ENCODE measurements at places on chromosomes 7 and 10. TPM values are rescaled to one million over a fixed set of nuclear protein-coding genes. Genes with fewer than 3 reads are reported as not detected.
A peak's percentile ranks its signal among the peaks of the same experiment; 100 is the strongest.

GRCh38 chr7:1964913-1965578 is 267.7 kb downstream of the MAD1L1 start:
- no peak for DNase-seq

DNA sequence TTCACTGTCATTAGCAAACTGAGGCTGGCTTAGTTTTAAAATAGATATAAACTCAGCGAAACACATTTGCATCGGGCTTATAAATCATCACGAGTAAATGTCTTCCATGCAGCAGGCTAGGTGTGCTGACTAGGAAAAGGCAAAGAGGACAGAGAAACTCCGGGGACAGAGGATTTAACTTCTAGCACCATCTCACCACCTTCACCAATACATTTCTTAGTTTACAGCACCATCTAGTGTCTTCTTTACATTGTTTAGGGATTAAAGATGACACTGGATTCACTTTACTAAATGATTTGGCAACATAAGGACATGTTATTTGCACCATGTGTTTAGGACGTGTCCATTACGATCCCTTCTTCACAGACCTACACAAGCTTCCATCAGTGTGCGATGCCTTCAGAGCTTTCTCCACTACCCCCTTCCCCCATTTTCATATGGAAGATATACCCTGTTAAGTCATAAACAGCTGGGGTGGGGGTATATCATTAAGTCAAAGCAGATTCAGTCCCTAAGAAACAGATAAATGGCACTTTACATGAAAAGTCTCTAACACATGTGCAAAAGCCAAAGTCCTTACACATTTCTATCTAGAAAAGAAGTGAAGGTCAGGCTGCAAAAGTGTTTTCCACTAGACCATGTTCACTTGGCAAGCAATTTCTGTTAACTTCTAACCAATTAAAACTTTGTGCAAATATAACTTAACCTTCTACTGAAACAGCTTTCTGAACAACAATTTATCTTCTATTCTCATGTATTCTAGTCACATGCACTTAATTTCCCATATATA is 103.3 kb downstream of the GRB10 start:
- no peak for DNase-seq

DNA sequence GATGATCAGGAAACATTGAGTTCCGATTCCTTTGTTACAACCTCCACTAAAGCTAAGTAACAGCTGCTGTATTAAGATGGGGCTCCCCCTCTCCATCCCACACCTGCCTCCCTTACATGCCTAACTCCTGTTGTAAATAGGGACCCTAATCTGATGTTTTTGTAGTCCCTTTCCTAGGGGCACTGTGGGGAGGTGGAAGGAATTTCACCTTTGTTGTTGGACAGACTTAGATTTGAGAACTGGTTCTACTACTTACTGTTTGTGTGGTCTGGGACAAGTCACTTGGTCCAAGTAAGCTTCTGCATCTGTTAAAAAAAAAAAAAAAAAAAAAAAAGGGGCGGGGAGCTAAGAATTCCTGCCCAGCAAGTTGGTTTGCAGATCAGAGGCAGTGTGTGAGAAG is 42.6 kb downstream of the KIAA1217 start:
- no peak for DNase-seq

DNA sequence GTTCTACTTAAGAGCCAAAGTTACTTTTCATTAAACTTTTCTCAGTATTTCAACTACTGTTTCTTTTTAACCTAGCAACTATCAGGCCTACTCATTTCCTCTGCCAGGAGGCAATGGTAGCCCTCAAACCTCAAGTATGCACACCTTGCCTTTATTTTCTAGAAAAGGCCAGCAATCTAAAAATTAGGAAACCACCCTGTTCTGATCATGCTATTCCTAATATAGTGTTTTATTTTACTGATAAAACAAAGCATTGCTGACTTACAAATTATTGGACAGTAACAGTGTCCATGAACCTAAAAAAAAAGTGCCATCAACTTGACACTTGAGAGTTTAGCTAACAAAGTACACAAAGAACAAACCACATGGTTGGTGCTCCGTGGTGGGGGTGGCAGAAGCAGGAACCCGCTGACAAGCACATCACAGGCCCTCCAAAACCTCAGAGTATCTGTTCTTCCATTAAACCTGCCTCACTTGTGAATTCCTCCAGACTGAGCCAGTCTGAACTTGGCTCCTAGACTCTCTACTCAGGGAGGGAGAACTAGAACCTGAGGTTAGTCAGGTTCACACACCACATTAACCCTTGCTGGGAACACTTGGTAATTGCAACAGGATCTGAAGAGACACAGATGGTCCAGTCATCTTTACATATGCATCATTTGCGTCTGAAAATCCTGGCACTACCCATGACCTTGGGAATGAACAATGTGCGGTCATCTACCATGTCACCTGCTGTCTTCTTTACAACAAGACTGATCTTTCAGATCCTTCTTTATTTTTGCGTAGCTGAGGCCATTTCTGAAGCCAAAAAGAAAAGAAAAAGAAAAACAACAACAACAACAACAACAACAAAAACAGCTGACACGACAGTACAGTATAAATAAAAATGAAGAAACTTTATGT is 31.9 kb downstream of the PIP4K2A start:
- no peak for DNase-seq

DNA sequence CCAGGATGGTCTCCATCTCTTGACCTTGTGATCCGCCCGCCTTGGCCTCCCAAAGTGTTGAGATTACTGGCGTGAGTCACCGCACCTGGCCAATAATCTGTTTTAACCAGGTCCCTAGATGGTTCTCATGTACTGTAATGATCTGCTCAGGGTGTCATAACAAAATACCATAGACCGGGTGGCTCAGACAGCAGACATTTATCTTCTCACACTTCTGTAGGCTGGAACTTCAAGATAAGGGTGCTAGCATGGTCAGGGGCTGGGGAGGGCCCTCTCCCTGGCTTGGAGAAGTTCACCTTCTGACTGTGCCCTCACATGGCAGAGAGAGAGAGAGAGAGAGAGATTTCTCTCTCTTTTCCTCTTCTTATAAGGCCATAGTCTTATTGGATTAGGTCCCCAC is 279.4 kb upstream of the LYZL1 start:
- no peak for DNase-seq

DNA sequence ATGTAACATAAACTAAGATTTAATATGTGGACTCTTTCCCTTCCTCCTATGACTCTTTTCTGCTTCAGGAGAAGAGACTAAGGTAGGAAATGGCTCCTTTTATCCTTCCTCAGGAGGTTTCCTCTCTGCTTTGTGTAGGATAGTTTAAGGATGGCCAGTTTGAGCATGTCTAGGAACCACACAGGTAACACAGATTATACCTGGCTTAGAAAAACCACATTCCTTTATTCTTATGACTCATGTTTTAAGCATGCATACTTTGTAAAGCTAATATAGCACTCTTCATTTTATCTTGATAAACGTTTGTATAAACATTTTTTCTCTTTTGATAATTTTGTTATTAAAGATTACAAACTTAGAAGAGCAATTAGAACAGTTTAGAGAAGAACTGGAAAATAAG is 57.8 kb downstream of the CYP51A1 start:
- DNase-seq: peak; percentile 25

GRCh38 chr7:6443372-6443941 is 4.3 kb downstream of the DAGLB start:
- DNase-seq: no peak

DNA sequence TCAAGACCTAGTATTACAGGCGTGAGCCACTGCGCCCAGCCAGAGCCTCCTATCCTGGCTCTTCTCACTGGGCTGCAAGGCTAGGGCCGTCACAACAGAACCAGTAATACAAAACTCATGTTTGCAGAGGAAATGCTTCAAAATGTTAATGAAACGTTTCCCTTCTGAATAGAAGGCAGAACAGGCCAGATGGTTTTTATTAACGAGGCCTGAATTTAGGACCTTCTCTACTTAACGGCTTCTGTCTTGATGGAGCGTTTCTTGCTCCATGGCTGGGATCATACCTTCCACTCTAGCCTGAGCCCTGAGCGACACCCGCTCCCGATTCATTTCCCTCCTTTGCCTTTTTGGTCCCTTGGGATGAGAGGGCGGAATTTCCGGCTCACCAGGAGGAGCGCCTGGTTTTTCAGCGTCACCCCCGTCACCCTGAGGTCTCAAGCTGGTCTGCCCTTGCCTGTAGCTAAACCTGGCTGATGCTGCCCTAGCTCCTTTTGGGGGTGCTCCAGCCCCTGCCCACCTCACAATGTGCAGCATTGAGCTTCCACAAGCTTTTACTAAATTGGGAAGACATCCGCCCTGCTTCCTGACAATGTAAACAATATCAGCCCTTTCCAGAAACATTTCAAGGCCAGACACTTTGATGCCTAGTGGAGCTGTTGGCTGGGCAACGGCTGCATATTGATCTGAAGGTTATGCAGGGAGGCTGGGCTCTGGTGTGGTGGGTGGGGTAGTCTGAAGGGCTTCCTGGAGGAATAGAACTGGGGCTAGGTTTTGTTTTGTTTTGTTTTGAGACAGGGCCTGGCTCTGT is 5.2 kb downstream of the CLIP2 start:
- no peak for DNase-seq

- DNase-seq: no peak
These were observed 67.0 kb upstream of the INPP5A start for GRCh38 chr10:132470410-132471124.

DNA sequence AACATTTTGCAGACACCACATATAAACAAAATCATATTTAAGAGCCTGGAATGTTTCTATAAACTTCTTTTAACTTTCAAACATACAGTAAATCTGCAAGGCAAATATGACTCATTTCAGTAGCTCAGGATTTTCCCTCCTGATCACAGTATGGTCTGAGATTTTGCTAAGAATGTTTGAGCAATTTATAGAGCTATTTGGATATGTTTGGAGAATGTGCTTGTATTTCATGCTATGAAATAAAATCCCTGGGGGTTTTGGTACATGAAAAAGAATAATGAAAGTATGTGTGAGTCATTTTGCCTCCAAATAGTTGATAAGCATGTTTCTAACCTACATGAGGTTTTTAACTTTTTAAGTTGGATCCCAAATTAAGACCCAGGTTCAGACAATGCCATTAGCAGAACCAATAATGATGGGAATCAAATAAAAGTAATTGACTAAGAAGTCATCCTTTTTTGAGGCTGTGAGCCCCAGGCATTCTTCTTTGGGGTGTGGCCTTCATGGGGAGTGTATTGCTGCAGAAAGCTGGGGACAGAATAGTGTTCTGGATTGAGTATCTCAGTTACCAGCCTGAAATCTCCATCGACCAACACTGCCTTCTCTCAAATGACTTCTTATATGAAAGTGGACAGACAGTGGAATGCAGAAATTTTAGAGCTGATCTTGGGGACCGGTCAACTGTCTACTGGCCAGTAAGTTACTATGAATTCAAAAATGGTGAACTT is 66.1 kb upstream of the AGBL3 start:
- no peak for DNase-seq

DNA sequence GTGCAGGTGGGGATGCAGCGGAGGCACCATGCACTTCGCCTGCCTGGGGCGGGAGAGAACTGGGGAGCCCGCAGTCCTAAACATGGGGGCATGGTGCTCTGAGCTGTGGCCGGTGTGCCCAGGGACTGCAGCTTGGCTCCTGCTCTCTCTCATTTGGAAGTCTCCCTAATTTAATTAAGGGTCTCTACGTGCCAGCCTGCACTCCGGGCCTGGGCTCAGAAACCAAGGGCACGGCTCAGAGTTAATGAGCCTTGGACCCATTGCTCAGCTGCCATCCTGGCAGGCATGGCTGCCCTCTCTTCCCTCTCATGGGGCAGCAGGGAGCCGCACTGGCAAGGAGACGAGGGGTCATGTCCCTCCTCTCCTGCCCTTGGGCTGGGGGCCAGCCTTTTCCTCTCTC is 115.6 kb downstream of the CDH23 start:
- DNase-seq: no peak

- no peak for DNase-seq
These were observed 5.7 kb downstream of the ATG9B start for GRCh38 chr7:151018421-151019129.

GRCh38 chr10:61643316-61643751 is 19.4 kb upstream of the CABCOCO1 start:
- no peak for DNase-seq

- DNase-seq: no peak
These were observed 59.5 kb downstream of the LRRC18 start for GRCh38 chr10:48880016-48880705.

DNA sequence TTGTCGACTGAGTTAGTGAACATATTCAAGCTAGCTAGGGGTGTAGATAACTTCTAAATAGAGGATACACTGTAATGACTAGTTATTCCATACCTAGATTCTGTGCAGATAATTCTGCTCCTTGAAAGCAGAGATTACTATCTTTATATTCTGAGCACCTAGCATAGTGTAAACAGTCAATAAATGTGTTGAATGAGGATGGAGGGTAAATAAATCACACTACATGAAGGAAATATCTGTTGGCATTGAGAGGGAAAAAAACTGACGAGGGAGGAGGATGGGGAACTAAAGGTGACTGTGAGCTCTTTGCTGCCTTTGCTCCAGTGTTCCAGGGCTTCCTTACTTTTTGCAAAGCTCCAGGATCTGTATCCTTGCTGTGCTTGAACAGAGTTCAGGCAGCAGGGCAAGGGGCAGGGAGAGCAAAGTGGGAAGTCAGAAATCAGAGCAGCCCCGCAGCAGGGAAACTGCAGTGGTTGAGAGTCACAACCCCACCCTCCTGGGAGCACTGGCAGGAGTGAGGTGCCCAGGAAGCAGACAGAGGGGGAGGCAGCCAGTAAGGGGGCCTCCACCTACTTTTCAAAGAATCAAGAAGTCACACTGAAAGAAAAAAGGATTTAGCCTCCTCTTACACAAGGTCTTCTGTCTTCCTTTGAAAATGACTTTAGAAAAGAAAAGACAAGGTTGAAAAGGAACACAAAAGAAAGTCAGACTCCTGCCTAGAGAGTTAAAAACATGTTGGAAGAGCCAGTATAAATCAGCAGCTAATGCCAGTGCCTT is 71.8 kb upstream of the LRRN3 start:
- no peak for DNase-seq

DNA sequence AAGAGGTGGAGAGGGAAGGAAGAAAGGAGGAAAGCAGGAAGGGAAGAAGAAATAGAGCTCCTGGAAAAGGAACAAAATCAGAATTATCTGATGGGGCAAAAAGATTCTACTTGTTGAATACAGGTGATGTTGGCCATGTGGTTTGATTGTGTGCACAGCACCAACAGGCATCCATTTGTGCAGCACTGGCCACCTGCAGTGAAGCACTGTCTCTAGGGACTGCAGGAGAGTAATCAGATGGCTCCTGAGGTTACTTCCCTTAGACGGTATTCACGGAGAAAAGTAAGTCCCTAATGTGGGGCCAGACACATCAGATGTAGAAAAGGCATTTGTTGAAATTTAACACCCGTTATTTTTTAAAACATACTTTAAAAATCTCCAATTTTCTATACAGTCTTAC is 135.3 kb upstream of the VIPR2 start:
- DNase-seq: no peak

GRCh38 chr10:95335933-95336699 is 45.3 kb upstream of the PDLIM1 start:
- no peak for DNase-seq

GRCh38 chr10:11435581-11435981 is 175.9 kb downstream of the USP6NL start:
- DNase-seq: no peak

- peak; percentile 31 for DNase-seq
These were observed 299.8 kb downstream of the HGF start for GRCh38 chr7:81469869-81470723.

The OR2A12 gene
- not detected for polyA plus RNA-seq

The RET gene
- polyA plus RNA-seq: 1.6 TPM

The GTF2IRD1 gene
- 22.7 TPM for polyA plus RNA-seq

The SAMD9L gene
- 5.0 TPM for polyA plus RNA-seq

The CLEC5A gene
- 0.38 TPM for polyA plus RNA-seq

The SCIN gene
- polyA plus RNA-seq: 1.3 TPM

The LAMTOR4 gene
- polyA plus RNA-seq: 251 TPM

The EVX1 gene
- 2.0 TPM for polyA plus RNA-seq

The TET1 gene
- polyA plus RNA-seq: 0.53 TPM

The PON3 gene
- 3.7 TPM for polyA plus RNA-seq

The ASZ1 gene
- polyA plus RNA-seq: not detected

The SKIDA1 gene
- 0.61 TPM for polyA plus RNA-seq
